ENCODE measurements at places on chromosomes 1 and 21.

GRCh38 chr1:227921461-227922185 lies 26.1 kb downstream of the WNT9A start:
- DNase-seq: peak; percentile 72
- no peaks in the 10 kb centered on the region for H3K27me3 ChIP-seq
- no peaks in the 10 kb centered on the region for H3K4me1 ChIP-seq
- no peak overlapping the region for H3K4me3 ChIP-seq
- no peaks in the 10 kb centered on the region for H3K36me3 ChIP-seq

- no peak for DNase-seq
- no peak overlapping the region for H3K4me3 ChIP-seq
- H3K27ac ChIP-seq: no peak overlapping the region
- no peaks in the 10 kb centered on the region for H3K27me3 ChIP-seq
Measured at GRCh38 chr1:87007323-87007722, 92.9 kb downstream of the HS2ST1 start.

GRCh38 chr1:110051262-110051648 lies 16.8 kb downstream of the STRIP1 start:
- no peak overlapping the region for H3K27ac ChIP-seq
- H3K36me3 ChIP-seq: peaks cover 100% of the 10 kb centered on the region
- no peak for DNase-seq
- no peaks in the 10 kb centered on the region for H3K4me1 ChIP-seq
- H3K4me3 ChIP-seq: no peak overlapping the region

- H3K4me3 ChIP-seq: no peak overlapping the region
- H3K4me1 ChIP-seq: no peaks in the 10 kb centered on the region
- H3K27ac ChIP-seq: no peak overlapping the region
- no peak for DNase-seq
- H3K27me3 ChIP-seq: peaks cover 98% of the 10 kb centered on the region
Measured at GRCh38 chr21:33028287-33028670, 2.5 kb downstream of the OLIG2 start.

DNA sequence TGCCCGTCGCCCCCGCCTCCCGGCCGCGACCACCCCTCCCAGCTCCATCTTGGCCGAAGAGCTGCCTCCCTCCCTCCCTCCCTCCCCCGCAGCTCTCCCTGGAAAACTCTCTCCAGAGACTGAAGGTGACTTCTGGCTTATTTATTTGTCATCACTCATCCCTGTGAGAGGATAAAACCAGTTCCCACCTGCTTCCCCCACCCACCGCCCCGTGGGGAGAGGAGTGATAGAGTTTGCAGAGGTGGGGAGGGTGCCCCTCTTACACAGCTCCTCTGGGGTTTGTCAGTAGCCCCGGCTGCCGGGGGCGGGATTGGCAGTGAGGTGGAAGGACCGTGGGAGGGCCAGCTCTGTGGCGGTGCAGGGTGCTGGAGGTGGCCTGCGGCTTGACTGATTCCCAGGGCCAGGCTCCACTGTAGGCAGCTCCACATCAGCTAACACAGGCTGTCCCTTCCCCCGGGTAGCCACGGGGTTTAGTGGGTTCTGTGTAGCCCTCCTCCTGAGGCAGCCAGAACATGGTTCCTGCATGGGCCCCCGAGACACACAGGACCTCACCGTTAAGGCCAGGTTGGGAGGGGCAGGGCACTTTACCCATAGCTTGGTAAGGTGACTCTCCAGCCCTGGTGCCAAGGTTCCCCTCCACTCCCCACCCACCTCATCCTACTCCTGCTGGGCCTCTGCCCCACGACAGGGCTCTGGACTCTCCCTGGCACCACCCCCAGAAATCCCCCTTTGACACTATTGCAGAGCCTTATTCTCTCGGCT lies 62.2 kb downstream of the ELK4 start:
- H3K27ac ChIP-seq: no peak overlapping the region
- H3K27me3 ChIP-seq: peaks cover 29% of the 10 kb centered on the region
- no peak for DNase-seq
